Right renal pelvis (tissue), 4 donors: ENCODE measurements at places on chromosomes 5 and 9. TPM values are rescaled to one million over a fixed set of nuclear protein-coding genes. Genes with fewer than 3 reads are reported as not detected.

IGIP gene
- polyA plus RNA-seq: 7.4 TPM

DNA sequence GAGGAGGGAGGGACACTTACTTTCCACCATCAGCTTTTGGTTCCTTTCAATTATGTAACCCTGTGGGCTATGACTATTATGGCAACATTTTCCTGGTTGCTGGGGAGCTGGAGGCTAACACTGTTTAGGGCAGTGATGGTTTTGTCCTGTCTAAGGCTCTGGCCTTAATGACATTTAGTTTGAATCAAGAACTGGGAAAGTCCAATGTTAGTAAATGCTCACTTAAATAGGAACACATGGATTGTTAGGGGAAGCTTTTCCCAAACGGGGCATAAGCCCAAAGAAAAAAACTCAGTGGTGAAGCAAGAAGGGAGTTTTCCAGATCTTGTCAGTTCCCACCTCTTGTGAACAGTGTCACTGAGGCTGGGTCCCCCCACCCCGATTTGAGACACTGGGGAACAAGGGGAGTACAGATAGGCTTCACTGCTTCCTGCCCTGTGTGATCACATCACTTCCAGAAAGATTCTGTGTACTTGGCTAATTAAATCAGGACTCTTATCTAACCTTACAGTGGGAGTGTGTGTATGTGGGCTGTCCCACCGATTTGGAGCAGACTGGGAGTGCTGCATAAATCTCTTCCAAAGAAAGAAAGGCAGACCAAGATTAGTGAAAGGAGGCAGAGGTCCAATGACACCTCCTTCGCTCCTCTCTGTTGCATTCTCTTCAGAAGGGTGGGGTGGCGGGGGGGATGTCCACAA, 206.4 kb downstream of the PTTG1 start:
- no peak for DNase-seq

IL13 gene
- polyA plus RNA-seq: 0.14 TPM

SPOCK1 gene
- 9.0 TPM for polyA plus RNA-seq

GRCh38 chr5:148403344-148403743, 19.6 kb downstream of the FBXO38 start:
- DNase-seq: no peak

DNA sequence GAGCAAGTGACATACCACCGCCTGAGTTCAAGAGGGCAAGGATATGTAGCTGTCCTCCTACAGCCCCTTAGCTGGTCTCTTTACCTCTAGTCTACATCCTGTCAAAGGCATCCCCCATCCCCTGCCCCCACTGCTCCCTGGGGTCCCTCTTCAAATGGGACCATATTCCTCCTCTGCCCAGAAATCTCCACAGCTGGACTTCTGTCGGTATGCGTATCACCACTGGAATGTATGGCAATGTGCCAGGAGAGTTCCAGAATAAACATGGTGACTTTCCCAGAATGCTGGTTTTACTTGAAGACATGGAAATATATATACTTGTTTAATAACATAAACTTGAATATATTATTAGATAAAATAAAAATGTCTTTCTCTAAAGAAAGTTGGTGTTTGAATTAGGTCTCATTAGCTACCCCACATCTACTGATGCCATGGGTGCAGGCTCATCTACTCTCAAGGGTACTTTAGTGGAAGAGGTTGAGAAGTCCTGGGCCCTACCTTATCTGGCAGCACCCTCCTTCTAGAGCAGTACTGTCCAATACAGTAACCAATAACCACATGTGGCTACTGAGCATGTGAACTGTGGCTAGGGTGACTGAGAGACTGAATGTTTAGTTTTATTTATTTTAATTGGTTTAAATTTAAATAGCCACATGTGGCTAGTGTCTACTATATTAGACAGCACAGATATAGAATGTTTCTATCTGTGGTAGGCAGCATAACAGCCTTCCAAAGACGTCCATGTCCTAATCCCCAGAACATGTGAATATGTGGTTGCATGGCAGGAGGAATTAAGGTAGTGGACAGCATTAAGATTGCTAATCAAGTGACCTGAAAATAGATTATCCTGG, 181.7 kb upstream of the SLC30A5 start:
- no peak for DNase-seq

DNA sequence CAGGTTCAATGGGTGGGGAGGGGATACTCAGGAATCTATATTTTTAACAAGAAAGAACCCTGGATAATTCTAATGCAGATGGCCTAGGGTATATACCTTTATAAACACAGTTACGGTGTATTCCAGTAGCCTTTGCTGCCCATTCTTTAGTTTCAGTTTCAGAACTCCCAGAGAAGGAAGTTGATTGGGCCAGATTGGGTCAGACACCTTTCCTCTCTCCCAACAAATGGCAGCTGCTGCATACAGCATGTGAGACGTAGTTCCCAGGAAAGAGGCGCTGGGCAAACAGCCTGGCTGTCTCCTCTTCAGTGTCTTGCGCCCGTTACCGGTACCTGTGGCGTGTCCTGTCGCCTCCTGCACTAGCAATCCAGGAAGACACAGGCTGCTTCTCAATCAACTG, 20.4 kb downstream of the ACO1 start:
- no peak for DNase-seq

- DNase-seq: peak; percentile 65
Observed at GRCh38 chr5:114055318-114056184, 306.3 kb upstream of the KCNN2 start.

DNA sequence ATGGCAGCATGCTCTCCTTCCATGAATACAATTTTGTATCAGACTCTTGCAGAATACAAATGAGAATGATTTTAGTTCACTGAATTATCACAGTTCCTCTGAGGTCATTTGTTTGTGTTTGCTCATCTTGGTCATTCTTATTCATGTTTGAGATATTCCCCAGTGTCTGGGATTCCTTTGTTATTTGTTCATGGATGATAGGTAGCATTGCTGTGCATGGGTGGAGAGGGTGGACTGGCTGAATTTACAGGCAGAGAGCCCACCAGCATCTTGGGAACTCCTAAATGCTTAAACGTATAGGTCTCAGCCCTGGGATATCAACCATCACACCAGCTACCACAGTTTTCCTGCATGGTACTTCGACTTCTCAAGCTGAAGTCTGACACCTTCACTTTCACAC, 459.8 kb downstream of the CCDC171 start:
- no peak for DNase-seq

CCL27 gene
- polyA plus RNA-seq: 0.28 TPM

DNA sequence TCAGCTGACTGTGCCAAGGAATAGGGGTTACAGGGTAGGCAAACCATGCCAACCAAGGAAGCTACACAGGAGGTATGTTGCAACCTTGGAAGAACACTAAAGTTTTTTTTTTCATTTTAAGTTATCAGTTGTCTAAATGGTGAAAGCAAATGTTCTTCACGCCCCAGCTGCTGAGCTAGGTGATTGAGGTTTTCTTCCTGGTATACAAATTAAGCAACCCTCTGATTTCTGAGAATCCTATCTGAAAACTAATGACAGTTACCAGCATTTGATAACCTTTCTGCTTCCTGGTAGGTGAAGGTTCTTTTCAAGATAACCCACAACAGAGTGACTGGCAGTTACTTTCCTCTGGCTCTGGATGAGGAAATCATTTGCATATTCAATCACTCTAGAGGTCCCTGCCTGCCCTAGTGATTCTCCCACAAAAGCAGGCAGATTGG, 194.9 kb downstream of the ATP10B start:
- no peak for DNase-seq

SLC6A3 gene
- polyA plus RNA-seq: 0.60 TPM

- no peak for DNase-seq
Observed at GRCh38 chr5:171544913-171545765, 125.7 kb downstream of the FGF18 start.

GRCh38 chr5:82971901-82972300, 105.3 kb downstream of the TMEM167A start:
- no peak for DNase-seq

DNA sequence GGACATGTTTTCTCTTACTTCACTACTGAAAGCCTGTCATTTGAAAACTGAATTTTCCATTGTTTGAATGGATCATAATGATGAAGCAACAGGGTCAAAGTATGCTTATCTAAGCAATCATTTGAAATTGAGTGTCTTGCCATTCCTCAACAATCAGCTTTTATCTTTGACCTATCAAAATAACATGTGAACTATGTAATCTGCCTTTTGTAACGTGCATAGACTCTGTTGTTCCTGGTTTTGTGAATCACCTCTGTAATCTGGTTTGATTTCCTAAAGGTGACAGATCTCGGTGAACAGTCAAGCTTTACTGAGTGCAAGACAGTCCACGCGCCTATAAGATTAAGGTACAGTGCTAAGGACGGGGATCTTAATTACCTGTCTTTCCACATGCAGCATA, 3.3 kb downstream of the MEF2C start:
- DNase-seq: no peak

DNA sequence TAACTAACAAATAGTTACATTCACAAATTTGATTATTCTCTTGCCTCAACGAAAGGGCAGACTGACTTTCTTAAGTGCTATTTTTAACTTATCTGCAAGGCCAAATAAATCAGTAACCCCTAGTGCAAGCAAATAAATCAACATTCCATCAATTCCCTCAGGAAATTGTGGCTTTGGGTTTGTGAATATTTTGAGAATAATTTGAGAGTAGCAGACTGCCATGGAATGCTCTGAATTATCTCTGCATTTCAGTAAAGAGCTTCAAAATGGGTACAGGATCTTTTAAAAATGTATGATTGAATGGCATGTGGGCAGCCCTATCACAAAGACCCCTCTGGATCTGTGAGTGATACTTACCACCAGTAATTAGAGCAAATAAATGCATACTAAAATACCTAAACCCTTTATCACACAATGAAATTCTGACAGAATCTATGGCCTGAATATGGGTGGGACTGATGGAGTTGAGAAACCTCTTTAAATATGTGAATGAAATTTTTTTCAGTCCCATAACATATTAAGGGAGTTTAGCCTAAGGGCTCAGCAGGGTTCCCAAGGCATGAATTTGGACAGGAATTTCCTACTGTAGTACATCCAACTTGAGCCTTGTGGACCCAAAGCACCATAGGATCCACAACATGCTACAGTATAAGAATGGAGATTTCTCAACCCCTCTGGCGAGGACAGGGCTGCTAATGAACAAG, 92.5 kb upstream of the ITGA2 start:
- DNase-seq: no peak

DNA sequence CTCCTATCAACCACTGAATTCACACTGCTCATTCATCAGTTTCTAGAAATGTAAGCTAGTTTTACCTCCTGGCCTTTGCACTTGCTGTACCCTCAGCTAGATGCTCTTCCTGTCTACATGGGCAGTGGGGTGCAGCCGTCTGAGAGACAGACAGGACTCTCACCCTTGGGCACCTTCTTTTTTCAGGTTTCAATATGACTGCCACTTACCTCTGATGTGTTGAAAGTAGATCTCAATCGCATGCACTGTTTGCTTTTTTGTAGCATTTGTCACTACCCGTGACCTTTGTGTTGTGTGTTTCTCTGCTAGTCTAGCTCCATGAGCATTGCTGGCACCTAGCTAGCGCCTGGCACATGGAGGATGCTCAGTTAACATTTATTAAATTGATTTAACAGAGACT, 403.1 kb upstream of the TRPC7 start:
- no peak for DNase-seq

DNA sequence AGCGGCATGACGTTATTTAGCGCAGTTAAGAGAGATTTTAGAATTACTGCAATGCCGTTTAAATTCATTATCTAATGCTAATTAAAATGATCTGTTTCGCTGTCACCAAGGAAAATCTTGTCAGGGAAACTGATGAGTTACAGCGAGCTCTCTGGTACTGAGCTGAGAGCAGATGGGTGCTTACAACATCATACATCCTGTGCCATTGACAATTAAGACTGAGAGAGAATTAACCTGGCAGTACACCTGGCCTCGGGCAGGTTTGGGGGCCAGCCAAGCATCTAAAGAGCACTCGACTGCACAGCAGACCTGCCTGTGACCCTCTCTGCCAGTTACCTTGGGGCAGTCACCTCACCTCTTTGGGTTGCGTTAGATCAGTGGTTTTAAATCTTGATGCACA, 55.0 kb downstream of the PUM3 start:
- no peak for DNase-seq

DNA sequence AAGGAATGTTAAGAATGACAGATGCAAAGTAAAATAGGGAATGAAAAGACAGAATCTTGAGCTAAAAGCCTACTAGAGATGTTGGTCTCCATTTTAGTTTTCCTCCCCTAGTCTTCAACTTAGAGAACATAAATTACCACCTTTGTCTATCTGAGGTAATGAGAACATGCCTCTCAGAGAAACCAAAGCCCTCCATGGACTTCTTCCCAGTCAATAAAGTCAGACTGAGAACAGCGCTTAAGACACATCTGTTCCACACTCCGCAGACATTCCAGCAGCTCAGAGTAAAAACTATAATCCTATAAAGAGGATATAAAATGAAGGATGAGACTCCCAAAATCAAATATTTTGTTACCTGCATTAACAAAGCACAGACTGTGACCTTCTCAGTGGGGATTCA, 79.2 kb downstream of the DPYSL3 start:
- DNase-seq: no peak

DNA sequence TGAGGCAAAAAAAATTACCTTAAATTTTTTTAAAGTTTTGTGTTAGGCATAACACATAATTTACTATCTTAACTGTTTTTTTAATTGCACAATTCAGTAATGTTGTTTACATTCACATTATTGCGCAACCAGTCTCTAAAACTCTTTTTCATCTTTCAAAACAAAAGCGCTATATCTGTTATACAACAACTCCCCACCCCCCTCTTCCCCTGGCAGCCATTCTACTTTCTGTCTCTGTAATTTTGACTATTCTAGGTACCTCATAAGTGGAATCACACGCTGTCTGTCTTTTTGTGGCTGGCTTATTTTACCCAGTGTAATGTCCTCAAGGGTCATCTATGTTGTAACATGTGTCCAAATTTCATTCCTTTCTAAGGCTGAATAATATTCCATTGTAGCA, 241.5 kb upstream of the DMRT1 start:
- no peak for DNase-seq

DNA sequence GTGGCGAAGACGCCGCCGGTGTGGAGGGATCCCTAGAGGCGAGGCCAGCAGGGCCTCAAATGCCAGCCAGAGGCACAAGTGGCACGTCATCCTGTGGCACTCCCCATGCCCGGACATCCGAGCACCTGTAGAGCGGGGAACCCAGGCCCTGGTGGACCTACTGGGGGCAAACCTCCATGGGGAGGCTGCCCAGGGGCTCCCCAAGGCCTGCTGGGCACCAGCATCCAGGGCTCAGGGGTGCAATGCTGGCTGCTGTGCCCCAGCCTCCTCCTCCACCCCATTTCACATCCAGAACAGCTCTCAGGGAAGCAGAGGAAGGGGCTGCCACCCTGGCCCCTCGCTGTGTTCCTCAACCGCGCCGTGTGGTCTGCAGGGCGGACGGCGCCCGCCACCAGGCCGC, 43.5 kb downstream of the HK3 start:
- no peak for DNase-seq
